Body of pancreas (tissue), 4 donors: ENCODE measurements at places on chromosomes 7 and 10.

DNA sequence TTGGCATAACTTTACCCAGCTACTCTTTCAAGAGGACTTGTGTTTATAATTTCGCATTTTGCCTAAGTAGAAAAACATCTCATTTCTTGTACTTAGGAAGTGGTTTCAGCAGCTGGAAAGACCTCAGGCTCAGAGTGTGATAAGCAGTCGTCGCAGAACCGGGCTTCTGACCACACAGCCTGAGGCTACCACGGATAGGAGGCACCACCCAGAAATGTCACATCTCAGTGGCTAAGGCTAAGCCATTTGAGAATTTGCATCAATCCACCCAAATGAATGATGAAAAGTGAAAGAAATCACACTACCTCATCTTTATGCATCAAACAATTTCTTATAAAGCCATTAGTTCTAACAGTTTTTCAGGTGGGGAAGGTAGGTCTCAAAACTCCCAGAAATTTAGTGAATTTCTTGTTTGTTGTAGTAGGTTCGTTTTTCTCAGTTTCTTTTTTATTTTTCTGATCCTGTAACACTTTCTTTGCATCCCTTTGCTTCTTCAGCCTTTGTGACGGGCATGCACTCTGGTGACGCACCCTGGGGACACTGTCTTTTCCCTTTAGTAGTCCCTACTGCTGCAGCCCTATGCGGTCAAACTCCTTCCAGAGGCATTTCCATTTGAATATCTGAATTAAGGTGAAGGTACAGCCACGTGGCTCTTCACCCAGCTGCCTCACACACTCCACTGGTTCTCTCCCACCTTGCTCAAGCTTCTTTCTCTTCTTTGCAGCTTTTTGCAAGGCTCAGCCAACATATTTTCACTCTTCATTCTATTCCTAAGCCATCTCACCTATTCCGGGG, 68.5 kb downstream of the MAP3K8 start:
- H3K27ac ChIP-seq: no peak overlapping the region
- no peaks in the 10 kb centered on the region for H3K36me3 ChIP-seq
- no peaks in the 10 kb centered on the region for H3K27me3 ChIP-seq
- H3K4me3 ChIP-seq: no peak overlapping the region
- H3K4me1 ChIP-seq: no peaks in the 10 kb centered on the region

GRCh38 chr7:28937103-28937502, 21.0 kb downstream of the TRIL start:
- DNase-seq: no peak
- no peaks in the 10 kb centered on the region for H3K27me3 ChIP-seq
- no peak overlapping the region for H3K4me3 ChIP-seq
- peaks cover 14% of the 10 kb centered on the region for H3K4me1 ChIP-seq
- no peak overlapping the region for H3K27ac ChIP-seq

DNA sequence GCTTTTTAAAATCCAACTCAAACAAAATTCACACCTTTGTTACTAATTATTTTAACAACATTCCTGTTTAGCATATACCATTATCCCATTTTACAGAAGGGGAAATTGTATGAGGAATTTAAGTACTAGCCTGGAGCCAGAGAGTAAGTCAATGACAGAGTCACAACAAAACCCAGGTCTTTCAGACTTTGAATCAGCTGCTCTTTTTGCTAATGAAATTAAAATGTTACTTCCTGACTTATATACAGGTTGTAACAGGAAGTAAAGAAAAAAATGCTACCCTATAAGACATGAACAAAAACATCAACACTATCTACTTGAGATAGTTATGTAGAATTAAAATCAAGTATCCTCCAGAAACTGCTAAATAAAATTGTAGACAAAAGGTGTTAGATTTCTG, 82.6 kb upstream of the ASAH2 start:
- DNase-seq: no peak
- H3K27ac ChIP-seq: no peak overlapping the region
- no peaks in the 10 kb centered on the region for H3K27me3 ChIP-seq
- no peaks in the 10 kb centered on the region for H3K36me3 ChIP-seq
- no peak overlapping the region for H3K4me3 ChIP-seq

- DNase-seq: no peak
- no peaks in the 10 kb centered on the region for H3K36me3 ChIP-seq
- H3K27ac ChIP-seq: no peak overlapping the region
- no peaks in the 10 kb centered on the region for H3K4me1 ChIP-seq
- H3K4me3 ChIP-seq: no peak overlapping the region
- H3K27me3 ChIP-seq: no peaks in the 10 kb centered on the region
These were observed 98.6 kb downstream of the BTRC start for GRCh38 chr10:101452593-101452992.

GRCh38 chr10:87760195-87760905, 57.7 kb downstream of the ATAD1 start:
- peaks cover 18% of the 10 kb centered on the region for H3K4me1 ChIP-seq
- no peak for DNase-seq
- H3K27me3 ChIP-seq: no peaks in the 10 kb centered on the region
- no peaks in the 10 kb centered on the region for H3K36me3 ChIP-seq
- no peak overlapping the region for H3K4me3 ChIP-seq

DNA sequence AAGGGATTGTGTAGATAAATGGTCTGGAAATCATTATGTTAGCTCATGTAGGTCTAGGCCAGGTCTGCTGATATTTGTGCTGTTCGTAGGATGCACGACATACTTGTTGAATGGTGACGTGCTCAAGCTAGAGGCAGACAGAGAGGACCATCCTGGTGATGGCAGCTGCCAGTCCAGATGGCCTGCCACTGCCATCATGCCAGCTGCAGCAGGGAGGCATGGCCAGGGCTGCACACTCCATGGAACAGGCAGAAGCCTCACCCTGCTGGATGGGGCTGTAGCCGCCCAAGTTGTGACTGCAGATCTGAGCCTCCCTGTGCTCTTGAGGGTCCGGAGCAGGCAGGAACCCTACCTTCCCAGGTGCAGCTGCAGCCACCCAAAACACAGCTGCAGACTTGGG, 80.3 kb downstream of the SPDYE5 start:
- no peaks in the 10 kb centered on the region for H3K27me3 ChIP-seq
- DNase-seq: no peak
- no peaks in the 10 kb centered on the region for H3K4me1 ChIP-seq
- peaks cover 2% of the 10 kb centered on the region for H3K36me3 ChIP-seq
